ENCODE measurements at places on chromosomes 1 and 21.

DNA sequence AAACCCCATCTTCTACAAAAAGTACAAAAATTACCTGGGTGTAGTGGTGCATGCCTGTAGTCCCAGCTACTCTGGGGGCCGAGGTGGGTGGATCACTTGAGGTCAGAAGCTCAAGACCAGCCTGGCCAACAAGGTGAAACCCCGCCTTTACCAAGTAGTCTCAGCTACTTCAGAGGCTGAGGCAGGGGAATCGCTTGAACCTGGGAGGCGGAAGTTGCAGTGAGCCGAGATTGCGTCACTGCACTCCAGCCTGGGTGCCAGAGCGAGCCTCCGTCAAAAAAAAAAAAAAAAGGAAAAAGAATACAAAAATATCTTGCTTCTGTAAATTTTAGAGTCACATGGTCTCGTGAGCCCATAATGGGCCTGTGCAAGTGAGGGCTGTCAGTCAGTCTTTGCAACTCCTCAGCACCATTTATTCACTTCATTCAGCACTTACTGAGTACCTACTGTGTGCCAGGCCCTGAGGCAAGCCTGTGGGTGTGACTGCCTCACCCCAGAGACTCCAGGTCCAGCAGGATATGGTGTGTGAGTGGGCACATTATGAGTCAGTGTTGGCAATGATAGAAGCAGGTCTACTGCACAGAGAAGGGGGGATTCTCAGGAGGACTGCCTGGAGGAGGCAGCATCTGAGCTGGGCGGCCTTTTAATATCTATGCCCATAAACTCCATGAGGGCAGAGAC is 46.8 kb upstream of the TARDBP start:
- DNase-seq = no peak

DNA sequence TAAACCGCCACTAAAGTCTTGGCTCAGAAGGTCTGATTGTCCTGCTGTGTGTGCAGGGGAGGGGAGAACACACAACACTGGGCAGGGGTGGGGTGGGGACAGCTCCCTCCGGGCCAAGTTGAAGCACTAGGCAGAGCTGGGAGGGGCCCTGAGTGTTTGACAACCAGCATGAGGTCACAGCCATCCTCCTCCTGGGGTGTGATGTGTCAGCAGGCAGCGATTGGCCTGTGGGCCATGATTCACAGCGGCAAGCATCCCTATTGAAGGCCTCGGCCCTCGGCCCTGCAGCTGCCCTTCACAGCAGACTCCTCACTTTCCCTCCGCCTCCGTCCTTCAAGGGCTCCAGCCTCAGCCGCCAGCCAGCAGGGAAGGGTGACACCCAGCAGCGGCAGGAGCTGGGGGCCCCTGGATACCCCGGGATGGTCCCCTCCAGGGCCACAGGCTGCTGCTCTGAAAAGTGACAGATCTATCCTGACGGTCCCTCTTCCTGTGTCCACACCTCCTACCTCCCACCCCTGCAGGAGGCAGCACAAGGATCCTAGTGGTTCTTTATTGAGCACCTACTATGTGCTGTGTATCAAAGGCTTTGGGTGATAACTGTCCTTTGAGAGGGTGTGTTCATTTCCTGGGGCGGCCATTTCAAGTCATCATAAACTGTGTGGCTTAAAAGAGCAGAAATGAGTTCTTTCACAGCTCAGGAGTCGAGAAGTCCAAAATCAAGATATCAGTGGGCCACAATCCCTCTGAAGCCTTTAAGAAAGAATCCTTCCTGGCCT is 66.0 kb upstream of the SLC25A33 start:
- DNase-seq = peak; percentile 72

DNA sequence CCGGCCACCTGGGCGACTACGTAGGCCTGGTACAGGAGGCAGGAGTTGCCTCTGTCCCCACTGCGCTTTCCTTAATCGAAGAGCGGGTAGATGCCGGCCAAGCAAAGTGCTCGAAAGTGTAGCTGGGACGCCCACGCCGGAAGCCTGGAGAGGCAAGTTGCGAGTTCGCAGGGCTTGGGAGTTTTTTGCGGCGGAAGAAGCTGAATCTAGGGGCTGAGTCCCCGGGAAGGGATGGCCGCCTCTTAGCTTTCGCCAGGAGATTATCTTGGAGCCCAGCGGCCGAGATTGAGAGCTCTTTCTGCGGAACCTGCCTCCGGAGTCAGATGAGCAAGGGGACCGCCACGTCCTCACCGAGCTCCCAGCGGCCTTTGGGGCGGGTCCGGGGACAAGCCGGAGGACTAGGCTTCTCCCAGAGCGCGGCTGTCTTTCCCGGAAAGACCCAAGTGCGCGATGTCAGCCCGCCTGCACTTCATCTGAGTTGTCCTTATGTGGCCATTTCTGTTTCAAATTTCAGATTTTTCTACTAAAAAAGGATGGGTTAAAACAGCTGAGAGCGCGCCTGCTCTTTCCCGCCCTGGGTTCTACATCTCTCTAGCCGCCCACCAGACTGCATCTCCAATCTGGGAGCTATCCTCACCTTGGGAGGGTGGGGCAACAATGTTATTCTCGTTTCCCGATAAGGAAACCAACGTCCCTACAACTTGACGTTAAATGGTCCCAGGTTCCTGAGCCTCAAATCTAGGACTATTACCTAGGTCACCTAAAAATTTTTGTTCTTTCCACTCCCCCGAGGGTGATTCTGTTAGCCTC is 12.4 kb upstream of the TBX15 start:
- no peak for DNase-seq

- DNase-seq = no peak
Measured at GRCh38 chr1:117824616-117825015, 104.8 kb downstream of the GDAP2 start.

DNA sequence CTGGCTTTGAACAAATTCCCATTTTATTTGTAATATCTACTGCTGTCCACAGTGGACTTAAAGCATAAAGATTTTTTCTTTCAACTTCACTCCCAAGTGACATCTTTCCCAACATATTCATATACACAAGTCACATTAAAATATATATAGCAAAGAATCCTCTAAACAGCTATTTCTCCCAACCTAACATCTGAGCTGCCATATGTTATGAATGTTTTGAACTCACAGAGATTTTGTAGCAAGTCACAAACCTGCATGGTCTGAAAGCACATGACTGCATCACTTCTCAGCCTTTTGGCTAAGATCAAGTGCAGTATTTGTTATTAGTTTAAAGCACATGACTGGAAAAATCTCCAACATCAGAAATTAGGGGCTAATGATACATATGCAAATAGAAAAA is 7.7 kb upstream of the HFM1 start:
- DNase-seq = no peak

DNA sequence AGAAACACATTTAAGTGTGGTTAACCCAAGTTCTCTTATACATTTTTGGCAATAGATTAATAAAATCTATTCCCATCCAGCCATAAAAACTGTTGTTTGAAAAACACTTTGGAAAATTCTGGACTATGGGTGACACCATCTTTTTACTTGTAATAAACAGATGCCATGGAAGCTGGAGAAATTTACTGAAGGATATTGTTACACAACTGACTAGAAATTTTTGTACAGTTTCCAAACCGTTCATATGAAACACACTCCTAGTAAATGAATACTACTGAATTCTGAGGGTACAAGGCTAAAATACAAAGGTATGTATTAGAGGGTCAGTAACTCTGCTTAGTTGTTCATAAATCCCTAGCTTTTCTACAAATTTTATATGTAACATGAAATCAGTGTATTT is 48.7 kb downstream of the TRIM33 start:
- no peak for DNase-seq

GRCh38 chr1:43548285-43549271 is 17.9 kb downstream of the PTPRF start:
- no peak for DNase-seq

- no peak for DNase-seq
Measured at GRCh38 chr1:203096566-203096965, 10.8 kb upstream of the MYOG start.
